CD4-positive, alpha-beta T cell (primary cell): ENCODE measurements at places on chromosomes 12 and 14. TPM values are rescaled to one million over a fixed set of nuclear protein-coding genes. Genes with fewer than 3 reads are reported as not detected.

Gene L2HGDH
- total RNA-seq = 3.1 TPM

Gene KRT6C
- not detected for total RNA-seq

DNA sequence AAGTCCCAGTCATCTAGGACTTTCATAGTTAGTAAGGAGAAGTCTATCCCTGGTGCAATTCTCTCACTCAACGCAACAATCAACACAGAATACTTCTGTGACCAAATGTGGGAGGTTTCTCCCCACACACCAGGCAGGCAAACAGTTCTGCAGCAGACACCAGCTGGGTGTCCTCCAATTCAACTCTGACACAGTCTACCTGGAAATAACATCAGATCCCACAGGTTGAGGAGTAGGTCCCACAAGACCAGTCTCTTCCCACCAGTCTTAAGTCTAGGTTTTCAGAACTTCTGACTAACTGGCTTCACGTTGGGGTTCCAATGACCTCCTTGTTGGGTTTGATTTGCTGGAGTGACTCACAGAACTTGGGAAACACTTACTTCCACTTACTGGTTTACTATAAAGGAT, 14.8 kb downstream of the ACOT6 start:
- DNase-seq = no peak

DNA sequence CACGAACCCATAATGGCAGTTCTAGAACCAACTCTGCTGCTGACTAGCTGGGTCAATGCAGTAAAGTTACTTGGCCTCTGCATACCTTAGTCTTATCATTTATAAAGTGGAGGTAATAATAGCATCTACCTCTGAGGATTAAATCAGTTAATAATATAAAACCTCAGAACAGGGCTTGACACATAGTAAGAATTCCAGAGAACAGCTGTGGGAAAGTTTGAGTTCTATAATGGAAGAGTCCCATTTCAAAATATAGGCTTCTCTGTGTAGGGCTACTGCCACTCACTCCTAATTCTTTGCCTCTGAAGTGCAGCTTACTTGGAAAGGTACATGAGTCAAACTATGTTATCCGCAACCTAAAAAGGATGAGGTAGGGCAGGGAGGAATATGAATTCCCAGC, 269.2 kb upstream of the PRKD1 start:
- no peak for DNase-seq

GRCh38 chr14:94045101-94045500, 19.0 kb downstream of the OTUB2 start:
- DNase-seq = no peak
